ENCODE measurements at places on chromosomes 1 and 21.

DNA sequence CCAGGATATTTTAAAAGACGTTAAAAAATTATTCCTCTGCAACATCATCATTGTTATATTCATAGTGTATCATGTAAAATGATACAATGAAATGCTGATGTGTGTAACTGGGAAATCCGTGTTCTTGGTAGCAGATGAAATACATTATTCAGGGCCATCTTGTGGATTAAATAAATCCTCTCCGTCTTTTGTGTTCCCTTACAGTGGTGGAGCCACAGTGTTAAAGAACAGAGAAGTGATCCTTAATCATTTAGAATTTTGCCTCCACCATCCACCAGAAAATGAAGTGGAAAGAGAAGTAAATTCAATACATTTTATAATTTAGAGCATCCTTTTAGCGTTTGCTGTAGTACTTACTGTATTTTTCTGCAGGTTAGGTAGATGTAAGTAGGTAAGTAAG is 1.3 kb downstream of the DYRK3 start:
- no peak overlapping the region for H3K27ac ChIP-seq
- H3K4me3 ChIP-seq, result no peak overlapping the region
- DNase-seq, result no peak
- no peaks in the 10 kb centered on the region for H3K27me3 ChIP-seq
- peaks cover 10% of the 10 kb centered on the region for H3K4me1 ChIP-seq
- H3K36me3 ChIP-seq, result no peaks in the 10 kb centered on the region

DNA sequence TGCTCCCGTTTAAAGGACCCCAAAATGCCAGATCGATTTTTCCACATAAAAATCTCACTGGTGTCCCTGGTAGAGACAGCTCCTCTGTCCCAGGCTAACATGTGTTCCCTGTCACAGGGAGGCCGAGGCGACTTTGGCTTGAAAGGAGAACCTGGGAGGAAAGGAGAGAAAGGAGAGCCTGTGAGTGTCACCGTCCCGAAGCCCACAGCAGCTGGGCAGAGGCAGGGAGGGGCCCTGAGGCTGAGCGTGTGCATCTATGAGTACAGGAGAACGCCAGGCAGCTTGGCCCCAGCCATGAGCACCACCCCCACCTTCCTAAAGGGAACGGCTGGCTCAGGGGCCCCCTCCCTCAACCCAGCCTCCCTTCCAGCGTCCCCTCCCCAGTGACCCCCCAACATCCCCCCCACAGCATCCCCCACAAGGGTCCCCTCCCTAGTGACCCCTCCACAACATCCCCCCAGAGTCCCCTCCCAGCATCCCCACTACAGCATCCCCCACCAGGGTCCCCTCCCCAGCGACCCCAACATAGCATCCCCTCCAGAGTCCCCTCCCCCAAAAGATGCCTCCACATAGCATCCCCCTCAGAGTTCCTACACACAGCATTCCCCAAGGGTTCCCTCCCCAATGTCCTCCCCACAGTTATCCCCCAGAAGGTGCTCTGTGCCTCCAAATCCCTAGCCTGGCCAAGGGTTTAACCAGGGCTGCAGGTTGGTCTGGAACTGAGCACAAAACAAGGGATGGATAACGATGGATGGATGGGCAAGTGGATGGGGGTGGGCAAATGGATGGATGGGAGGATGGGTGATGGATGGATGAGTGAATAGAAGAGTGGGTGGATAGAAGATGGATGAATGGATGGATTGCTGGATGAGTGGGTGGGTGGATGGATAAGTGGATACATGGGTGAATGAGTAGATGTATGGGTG is 25.1 kb downstream of the COL6A2 start:
- H3K27ac ChIP-seq, result no peak overlapping the region
- DNase-seq, result no peak
- no peak overlapping the region for H3K4me3 ChIP-seq
- no peaks in the 10 kb centered on the region for H3K4me1 ChIP-seq

GRCh38 chr21:15293240-15293639 is 228.4 kb upstream of the NRIP1 start:
- H3K27ac ChIP-seq, result peak overlapping the region; percentile 56
- peak; percentile 43 for DNase-seq

DNA sequence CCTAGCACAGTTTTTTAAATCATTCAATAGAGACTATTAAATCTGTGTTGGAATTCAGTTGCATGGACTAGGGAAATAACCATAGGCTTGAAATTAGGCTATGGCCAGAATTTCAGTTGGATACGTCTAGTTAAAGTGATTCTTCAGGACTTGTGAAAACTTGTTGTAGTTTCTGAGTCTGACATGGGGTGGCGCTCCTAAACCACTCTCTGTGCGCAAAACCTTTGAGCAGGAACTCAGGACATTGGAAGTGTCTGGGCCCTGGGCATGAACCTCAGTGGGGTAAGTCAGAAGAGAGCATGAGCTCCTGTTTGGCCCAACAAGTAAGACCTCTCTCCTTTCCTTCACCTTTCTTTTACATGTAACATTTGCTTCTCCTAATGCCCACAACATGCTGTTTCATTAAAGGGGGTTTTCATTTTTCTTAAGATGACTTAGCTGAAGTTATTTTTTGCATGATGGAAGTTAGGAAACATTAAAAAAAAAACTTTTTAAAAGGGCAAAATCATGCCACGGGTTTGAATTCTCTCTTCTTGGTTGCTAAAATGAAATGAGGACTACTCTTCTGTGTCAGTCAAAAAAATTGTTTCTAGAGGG is 17.1 kb upstream of the CCDC190 start:
- no peak overlapping the region for H3K27ac ChIP-seq
- no peak overlapping the region for H3K4me3 ChIP-seq
- no peaks in the 10 kb centered on the region for H3K4me1 ChIP-seq
- no peaks in the 10 kb centered on the region for H3K36me3 ChIP-seq
- no peak for DNase-seq

GRCh38 chr1:246969621-246970020 is 37.9 kb upstream of the AHCTF1 start:
- DNase-seq, result no peak
- no peaks in the 10 kb centered on the region for H3K4me1 ChIP-seq
- no peaks in the 10 kb centered on the region for H3K36me3 ChIP-seq
- H3K27me3 ChIP-seq, result no peaks in the 10 kb centered on the region

DNA sequence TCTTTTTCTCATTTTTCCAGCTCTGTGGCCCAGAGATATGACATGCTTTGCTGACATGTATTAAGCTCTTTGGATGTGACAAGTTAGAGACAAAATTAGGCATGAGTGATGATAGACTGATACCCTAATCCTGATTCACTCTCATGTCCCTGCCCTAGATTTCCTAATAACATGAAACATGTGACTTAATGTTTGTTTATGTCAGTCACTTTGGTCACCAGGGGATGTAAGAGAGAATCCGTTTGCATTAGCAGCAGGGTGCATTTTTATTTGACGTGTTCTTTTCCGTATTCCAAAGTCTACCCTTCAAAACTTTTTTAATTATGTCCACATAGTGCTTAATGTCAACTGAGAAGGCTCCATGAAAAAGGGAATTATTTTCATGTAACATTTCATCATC is 192.4 kb downstream of the HMCN1 start:
- no peaks in the 10 kb centered on the region for H3K27me3 ChIP-seq
- DNase-seq, result peak; percentile 81
- no peak overlapping the region for H3K4me3 ChIP-seq
- H3K36me3 ChIP-seq, result no peaks in the 10 kb centered on the region
- H3K4me1 ChIP-seq, result peaks cover 14% of the 10 kb centered on the region
- H3K27ac ChIP-seq, result no peak overlapping the region
